Hematopoietic multipotent progenitor cell (in vitro differentiated cells): ENCODE measurements at places on chromosomes 6 and 20. TPM values are rescaled to one million over a fixed set of nuclear protein-coding genes. Genes with fewer than 3 reads are reported as not detected.

The PNPLA1 gene
- total RNA-seq: 0.27 TPM

The CRISP3 gene
- total RNA-seq: under 0.01 TPM

The GJA10 gene
- total RNA-seq: not detected

The MUCL3 gene
- not detected for total RNA-seq

The NUS1 gene
- total RNA-seq: 7.3 TPM

The RAET1E gene
- total RNA-seq: under 0.01 TPM

The PROCR gene
- 5.7 TPM for total RNA-seq

The C4A gene
- total RNA-seq: 5.9 TPM

The GNAS-AS1 gene
- total RNA-seq: under 0.01 TPM

The SDCBP2 gene
- total RNA-seq: 0.81 TPM

The ZNF184 gene
- total RNA-seq: 6.7 TPM

The RIMS1 gene
- under 0.01 TPM for total RNA-seq
